ENCODE measurements at places on chromosomes 2 and 18.

DNA sequence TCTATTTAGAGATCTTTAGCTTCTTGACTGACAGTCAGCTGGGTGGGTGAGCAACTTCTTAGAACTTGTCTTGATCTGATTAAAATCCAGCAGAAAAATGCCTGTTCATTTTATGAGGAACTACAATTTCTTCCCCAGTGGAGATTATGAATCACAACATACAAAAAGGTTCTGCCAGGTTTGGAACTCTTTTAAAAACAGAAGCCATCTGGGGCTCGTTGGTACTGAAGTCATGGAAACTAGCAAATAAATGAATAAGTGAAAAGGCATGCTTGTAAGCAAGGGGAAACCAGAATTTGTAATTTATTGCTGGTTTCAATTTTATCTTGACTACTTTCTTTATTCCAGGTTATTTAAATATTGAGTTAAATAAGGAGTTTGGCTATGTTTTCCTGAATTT is 767.4 kb downstream of the MBD2 start:
- DNase-seq, result no peak

GRCh38 chr2:140085674-140086073 is 1305.5 kb upstream of the NXPH2 start:
- no peak for DNase-seq

DNA sequence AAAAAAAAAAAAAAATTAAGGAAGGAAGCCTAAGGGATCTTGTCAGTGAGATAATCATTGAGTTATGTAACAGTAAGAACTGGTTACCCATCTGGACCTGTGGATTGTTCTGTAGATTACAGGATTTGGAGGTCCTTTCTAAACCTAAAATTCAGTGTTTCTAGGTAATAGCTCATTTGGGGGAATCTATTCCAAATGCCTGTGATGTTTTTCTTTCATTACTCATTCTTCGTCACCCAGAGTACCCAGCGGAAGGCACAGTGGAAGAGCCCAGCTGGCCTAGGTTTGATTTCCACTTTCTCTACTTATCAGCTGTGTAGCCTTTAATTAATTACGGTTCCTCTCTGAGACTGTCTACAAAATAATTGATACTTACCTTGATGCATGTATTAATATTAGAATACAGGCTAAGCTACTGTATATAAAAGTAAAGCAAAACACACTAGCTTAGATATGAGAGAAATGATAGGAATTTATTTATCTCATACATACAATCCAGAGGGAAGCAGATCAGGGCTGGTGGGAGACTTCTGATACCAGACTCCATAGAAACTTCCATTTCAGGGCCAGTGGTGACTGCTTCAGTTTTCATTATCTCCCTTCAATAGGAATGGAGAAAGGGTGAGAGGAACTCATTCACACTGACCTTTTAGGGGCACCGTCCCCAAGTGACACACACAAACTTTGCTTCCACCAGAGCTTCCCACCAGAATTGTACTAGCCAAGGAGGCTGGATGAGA is 115.8 kb upstream of the NOSTRIN start:
- DNase-seq, result no peak

DNA sequence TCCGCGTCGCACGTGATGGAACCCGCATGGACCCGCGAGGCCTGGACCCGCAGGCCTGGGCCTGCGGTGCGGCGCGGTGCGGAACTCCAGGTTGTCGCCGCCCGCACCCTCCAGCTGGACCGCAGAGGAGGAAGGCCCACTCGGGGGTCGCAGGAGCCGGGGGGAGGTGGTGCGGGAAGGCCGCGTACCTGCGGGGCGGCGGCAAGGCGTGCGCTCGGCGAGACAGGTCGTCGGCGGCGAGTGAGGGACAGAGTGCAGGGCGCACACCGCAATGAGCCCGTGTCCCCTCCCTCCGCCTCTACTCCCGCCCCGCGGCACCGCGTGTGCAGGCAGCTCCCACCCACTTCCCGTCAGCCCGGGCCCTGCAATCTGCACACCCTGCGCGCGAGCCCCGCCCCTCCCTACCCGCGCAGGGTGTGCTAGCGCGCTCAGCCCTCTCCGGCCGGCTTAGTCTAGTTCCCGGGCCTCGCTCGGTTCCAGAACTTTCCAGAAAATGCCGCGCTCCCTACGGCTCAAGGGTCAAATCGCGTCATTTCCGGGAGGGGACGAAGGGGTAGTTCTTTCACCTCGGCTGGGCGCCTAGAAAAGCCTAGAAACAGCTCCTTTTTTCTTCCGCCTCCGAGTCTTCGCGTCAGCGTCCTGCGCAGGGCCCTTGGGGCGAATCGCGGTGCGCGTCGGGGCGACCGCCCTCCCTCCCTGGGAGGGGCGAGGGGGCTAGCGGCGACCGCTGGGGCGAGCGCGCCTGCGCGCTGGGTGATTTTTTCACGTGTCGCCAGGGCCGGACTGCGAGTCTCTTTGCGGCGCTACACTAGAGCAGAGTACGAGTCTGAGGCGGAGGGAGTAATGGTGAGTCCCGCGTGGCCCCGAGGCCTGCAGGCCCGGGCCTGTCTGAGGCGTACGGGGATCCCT is at the start of the genes HSPD1 and HSPE1:
HSPD1 (minus strand) TSS at position 247 of the 909 bp plus-strand sequence. CDS start 992 bp downstream, outside the sequence.
HSPE1 (plus strand) TSS at position 786 of the 909 bp plus-strand sequence; CDS start at position 844, 58 bp downstream.
- peak; percentile 98 for DNase-seq

DNA sequence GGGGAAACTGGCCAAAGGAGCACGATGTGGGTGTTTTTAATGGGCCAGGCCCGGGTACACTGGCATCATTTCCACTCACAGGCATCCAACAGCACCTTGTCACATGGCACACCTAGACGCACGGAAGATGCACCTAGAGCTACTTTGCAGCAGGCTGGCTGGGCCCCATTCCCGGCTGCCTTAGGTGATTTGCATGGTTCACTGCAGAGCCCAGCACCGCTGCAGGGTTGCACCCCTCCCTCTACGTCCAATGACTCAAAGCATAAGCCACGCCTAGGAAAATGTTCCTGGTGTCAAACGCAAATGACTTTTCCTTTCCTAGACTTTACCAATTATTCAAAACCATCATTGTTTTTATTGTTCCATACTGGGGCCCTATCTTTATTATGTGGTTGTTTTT is 222.9 kb downstream of the EIPR1 start:
- no peak for DNase-seq

- no peak for DNase-seq
These were observed 112.5 kb downstream of the ZNF532 start for GRCh38 chr18:58977223-58977622.

GRCh38 chr2:179435000-179435399 is 170.4 kb upstream of the SESTD1 start:
- DNase-seq, result no peak

- peak; percentile 42 for DNase-seq
These were observed 36.7 kb downstream of the DYNC1I2 start for GRCh38 chr2:171723716-171724683.

DNA sequence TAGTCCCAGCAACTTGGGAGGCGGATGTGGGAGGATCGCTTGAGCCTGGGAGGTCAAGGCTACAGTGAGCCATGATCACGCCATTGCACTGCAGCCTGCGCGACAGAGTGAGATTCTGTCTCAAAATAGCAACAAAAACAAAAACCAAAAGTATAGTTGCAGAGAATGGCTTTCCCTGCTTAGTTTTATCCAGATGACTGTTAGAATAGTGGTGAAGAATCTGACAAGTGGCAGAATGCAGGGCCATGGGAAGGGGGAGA is 53.8 kb downstream of the NEDD4L start:
- no peak for DNase-seq

GRCh38 chr2:218853766-218854165 is 5.8 kb upstream of the WNT6 start:
- DNase-seq, result no peak

GRCh38 chr18:31329787-31330438 is 12.0 kb downstream of the DSG1 start:
- DNase-seq, result no peak

DNA sequence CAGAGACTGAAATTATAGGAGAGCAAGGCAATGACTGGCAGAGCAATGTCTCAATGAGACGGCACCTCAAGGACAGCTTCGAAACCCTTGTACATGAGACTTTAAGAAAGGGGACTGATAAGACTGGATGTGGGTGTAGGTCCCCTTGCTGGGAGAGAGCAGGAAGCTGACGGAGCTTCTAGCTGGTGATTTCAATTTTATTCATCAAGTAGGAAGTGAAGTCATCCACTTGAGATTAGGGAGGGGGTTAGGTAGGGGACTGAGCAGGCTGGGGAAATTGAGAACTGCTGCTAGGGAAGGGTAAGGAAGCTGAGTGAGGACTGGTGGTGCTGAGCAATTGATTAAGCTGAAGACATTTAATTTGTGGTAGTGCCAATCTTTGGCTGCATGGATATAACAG is 99.5 kb upstream of the ITGB6 start:
- no peak for DNase-seq

DNA sequence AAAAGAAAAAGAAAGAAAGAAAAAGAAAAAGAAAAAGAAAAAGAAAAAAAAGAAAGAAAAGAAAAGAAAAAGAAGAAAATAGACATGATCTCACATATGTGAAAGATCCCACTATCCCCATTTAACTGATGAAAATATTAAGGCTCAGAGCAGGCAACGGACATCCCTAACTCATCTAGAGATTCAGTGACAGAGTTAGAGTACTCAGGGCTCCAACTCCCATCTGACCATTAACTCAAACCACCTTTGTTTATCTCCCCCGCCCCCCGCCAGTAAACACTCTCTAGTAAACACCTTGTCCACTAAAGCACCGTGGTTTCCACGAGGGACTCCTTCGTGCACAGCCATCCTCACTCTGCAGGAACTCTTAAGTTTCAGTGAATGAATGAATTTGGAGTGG is 142.9 kb downstream of the TGIF1 start:
- DNase-seq, result no peak

DNA sequence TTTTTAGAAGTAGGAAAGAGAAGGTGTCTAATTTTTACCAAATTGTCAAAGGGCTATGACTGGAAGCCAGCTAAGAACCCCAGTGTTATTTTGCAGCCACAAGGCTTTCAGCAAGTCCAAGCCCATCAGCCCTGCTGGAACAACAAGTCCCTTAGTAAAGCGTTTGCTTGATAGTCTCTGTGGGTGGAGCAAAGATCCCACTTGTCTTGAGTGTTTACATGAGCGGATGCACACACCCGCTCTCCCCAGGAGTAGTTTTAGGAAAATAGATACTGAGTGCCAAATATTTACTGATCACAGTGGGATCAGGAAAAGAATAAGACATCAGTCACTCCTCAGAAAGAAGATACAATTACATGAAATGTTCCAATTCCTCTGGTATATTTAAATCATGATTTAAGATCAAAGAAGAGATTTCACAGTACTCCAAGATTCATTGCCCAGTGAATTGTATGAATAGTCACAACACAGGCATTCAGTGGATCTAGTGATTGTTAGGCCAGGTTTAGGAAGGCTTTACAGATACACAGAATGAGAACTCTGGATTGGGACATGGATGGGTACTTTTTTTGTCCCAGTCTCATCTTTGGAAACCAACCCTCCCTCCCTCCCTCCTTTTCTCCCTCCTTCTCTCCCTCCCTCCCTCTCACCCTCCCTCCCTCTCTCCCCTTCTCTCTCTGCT is 514.9 kb downstream of the PTPRM start:
- no peak for DNase-seq

DNA sequence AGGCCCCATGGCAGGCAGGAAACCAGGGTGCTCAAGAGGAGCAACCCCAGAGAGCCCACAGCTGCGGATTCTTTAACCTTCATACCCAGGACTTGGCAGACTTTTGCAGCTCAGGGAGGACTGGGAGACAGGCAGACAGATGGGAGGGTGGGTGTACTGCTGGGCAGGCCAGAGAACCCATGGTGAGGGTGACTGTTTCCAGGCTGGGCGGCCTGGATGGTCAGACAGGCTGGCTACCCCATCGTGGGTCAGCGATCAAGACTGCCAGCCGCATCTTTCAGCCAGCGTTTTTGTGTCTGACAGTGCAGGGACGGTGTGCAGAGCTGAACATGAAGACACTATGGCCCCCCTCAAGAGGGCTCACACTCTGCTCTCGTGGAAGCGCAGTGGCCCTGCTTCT is 82.2 kb downstream of the MARCO start:
- peak; percentile 13 for DNase-seq

DNA sequence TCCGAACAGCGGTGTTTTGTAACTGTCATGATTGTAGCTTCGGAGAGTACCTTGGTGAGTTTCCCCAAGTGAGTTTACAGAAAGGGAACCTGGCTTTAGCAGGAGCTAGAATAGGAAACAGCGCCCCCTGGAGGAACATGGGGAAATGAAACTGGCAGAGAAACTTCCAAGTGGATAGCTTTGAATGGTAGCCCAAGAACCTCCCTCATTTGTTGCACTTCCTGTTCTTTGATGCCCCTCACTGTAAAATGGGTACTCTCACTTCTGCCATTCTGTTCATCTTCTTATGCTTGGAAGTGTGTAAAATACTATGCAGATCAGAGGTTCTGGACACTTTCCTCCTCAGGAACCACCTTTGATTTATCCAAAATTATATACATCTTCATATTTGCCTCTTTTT is 36.2 kb downstream of the CHST10 start:
- peak; percentile 86 for DNase-seq

DNA sequence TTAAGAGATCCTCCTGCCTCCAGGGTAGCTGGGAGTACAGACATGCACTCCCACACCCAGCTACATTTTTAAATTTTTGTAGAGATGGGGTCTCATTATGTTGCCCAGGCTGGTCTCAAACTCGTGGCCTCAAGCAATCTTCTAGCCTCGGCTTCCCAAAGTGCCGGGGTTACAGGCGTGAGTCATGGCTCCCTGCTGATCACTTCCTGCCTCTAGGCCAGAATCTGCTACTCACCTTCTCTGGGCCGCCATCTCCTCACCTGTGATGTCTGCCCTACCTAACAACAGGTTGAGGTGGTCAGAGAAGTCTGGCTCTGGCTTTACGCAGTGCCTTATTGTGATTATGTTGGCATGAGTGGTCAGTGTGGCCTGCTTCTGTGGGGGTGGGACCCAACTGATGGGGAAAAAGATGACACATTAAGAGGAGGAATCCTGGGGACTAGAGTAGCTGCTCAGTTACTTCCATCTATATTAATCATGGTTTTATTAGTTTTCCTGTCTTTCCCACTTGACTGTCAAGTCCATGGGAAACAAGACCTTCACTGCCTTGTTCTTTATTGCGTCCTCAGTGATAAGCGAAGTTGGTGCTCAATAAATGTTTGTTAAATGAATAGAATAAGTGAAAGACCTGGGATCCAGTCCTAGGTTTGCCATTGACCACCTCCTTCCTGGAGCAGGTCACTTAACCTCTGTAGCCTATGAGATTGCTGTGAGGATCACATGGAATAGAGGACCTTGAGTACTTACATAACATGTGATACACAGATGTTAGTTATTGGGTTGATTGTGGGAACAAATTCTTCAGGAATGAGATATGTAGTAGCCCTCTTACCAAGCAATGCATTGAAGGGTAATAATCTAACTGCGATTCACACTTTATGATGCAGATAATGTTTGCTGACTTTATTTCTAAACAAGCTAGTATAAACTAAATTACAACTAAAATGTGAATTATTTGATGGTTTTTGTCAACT is 15.7 kb downstream of the KCTD1 start:
- DNase-seq, result peak; percentile 50

DNA sequence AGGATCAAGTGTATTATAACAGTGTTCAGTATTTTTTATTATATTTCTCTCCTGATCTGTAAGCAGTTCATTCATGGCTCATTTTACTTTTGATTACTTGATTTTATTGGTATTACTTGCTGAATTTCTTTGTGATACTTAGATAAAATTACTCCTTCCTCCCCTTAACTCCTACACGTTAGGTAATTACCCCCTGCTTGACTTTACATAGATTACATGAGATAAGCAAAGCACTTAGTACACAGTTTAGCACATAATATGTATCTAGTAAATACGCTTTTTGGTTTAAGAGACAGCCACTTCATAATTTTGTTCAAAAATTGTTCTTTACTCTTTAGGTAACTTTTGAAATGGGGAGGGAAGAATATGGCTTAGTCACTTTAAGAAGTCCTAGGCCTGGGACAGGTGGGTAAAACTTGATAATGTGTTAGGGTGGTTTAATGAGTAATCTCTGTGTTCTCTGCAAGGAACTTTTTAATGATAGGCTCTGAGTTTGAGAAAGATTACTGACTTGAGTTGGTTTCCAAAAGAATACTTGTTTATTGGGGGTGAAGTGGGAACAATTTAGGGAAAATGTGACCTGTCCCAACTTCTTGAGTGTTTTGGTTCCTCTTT is 80.9 kb downstream of the NCOA1 start:
- no peak for DNase-seq

Measured in H9 (cell line).